ENCODE measurements at places on chromosomes 1 and 21.
A peak's percentile ranks its signal among the peaks of the same experiment; 100 is the strongest.

- DNase-seq: no peak
Measured at GRCh38 chr1:236311040-236311439, 29.3 kb upstream of the ERO1B start.

DNA sequence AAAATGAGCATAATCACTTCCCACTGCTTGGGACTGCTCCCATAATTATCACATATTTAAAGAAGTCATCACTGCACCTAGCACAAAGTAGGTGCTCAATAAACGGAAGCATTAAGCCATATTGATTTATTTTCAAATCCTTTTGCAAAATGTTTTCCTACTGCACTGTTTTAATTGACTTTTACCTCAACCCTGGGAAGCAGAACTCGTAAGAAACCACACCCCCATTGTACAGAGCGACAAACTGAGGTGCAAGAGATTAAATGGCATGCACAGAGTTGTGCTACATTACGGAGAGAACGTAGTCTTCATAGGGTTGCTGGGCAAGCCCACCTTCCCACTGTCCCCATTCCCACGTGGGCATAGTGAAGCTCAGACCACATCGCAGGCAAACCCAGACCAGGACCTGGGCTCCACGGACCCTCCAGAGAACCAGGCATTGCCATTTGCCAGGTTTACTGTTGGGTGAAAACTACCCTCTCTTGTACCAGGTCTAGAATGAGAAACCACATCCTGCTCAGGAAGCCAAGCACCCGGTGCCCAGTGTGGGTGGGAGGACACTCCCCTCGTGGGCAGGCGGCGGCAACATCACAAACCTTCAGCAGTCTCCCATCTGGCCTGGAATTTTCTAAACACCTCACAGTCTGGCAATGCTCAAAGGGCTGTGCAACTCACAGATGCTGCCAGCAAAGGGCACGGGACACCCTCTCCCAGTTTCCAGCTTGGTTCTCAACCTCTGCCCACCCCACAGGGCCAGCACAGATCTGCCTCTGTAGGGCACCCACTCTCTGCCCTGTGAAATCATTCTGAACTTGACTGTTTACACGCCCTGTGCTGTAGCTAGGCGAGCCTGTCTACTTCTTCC, 8.2 kb downstream of the IFFO2 start:
- no peak for DNase-seq

- no peak for DNase-seq
Measured at GRCh38 chr1:53349968-53350852, 22.3 kb upstream of the LRP8 start.

DNA sequence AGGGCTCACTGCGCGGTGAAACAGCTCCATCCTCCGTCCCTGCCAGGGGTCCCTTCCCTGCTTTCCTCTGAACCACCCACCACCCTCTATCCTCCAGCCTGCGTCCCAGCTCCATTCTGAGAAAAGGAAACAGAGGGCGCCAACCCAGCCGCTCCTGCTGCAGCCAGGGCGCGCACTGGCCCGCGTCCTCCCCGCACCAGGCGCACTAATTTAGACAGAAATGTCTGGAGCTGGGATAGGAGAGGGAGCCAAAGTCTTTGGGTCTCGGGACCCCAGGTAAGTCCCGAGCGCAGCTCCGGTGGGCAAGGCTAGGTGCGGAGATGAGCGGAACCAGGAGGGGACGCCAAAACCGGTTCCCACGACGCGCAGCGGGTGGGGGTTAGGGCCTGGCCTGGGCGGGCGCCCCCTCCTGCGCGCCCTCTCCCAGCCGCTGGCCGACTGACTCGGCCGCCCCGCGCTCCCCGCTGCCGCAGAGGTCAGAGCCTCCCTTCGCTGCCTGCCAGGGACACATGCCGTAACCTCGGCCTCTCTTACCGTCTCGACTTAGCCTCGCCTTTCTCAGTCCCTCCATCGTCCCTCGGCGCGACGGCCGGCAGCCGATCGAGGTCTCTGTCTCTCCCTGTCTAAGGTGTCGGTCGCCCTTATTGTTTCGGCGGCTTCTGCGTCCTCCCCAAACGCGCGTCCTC, 2.0 kb downstream of the CAMK2N1 start:
- peak; percentile 61 for DNase-seq

- DNase-seq: peak; percentile 77
Measured at GRCh38 chr1:228842094-228842775, 107.0 kb downstream of the RHOU start.

DNA sequence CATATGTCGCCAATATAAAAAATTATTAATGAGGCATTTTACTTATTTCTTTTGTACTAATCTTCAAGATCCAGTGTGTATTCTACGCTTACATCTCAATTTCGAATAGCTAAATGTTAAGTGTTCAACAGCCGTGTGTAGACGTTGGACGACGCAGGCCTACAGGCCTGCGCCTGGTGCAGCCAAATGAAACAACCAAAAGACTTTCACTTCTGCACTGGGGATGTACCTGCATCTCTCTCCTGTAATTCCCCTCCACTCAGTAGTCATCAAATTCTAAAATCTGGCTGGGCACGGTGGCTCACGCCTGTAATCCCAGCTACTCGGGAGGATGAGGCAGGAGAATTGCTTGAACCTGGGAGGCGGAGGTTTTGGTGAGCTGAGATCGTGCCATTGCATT, 76.8 kb upstream of the HNRNPU start:
- DNase-seq: no peak

DNA sequence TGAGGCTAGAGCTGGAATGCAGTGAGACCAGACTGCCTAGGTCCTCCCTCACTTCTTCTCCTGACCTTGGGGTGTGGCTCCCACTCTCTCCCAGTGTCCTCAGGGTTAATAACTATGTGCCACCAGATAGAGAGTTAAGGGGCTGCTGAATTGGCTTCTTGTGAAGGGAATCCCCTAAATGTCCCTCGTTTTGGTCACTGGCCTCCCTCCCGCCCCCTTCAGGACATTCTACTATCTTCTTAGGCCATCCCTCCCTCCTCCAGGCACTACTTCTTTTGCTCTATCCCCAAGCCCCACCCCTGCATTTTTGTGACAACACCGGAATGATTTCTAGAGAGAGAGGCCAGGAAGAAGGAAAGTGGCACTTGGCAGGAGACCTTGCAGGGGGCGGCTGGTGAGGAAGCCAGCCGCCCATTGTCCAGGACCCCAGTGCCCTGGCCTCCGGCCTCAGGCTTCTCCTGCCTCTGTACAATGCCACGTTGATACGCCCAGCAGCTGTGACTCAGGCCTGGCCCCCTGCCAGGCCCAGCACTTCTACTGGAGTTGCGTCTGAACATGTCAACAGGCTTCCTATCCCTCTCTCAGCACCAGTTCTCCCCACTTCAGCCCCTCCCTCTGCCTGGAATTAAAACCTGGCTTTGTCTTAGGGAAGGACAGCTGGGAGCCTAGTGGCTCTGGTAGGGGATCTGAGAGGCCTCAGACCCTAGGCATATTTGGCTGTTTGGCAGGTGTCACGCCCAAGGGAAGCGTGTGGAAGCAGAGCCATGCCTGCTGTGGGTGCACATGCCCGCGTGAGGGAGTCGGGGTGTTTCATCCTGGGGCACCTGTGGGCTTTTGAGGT, 9.1 kb downstream of the LMNA start:
- DNase-seq: peak; percentile 98

GRCh38 chr1:223105568-223105967, 37.5 kb downstream of the TLR5 start:
- no peak for DNase-seq

DNA sequence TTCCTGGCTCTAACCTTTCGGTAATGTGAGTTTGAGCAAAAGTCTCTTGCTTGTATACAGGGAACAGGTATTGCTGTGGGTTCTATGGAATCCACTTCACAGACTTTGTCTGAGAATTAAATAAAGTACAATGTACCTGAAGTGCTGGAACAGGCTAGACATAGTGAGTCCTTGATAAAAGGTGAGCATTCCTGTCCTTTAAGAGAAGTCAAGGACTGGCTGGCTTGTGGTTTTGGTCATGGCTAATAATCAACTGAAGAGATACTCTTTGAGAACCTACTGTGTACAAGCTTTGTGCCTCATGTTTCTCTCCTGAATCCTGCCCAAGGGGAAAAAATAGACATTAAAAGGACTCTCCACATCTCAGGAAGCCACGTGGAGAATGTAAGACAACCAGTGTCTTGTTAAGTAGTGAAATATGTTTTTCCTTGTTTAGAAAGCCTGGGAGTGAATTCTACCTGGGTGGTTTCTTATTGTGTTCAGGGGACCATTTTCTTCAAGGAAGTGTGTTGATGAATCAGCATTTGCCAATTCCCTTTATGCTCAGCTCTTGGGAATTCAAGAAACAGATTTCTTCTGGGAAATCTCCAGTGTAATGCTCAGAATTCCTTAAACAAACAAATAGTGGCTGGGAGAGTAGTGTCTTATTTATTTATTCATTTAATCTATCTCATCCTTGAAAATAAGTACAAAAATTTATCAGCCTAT, 55.2 kb upstream of the PLD5 start:
- no peak for DNase-seq

DNA sequence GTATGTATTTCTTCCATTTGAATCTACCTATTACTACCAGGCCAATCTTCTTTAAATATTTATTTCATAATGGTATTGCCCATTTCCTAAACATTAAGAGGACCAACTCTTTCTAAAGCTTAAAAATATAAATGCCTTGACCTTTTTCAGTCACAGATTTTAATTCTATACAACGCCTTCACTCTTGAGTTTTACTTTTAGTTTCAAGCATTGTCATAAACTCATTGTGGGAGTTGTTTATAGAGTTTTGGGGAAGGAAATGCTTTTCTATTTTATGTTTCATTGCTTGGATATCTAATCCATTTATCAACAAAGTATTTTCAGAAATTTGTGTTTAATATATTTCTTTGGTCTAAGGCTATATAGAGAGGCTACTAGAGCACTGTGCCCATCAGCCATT, 155.8 kb downstream of the DPYD start:
- no peak for DNase-seq

DNA sequence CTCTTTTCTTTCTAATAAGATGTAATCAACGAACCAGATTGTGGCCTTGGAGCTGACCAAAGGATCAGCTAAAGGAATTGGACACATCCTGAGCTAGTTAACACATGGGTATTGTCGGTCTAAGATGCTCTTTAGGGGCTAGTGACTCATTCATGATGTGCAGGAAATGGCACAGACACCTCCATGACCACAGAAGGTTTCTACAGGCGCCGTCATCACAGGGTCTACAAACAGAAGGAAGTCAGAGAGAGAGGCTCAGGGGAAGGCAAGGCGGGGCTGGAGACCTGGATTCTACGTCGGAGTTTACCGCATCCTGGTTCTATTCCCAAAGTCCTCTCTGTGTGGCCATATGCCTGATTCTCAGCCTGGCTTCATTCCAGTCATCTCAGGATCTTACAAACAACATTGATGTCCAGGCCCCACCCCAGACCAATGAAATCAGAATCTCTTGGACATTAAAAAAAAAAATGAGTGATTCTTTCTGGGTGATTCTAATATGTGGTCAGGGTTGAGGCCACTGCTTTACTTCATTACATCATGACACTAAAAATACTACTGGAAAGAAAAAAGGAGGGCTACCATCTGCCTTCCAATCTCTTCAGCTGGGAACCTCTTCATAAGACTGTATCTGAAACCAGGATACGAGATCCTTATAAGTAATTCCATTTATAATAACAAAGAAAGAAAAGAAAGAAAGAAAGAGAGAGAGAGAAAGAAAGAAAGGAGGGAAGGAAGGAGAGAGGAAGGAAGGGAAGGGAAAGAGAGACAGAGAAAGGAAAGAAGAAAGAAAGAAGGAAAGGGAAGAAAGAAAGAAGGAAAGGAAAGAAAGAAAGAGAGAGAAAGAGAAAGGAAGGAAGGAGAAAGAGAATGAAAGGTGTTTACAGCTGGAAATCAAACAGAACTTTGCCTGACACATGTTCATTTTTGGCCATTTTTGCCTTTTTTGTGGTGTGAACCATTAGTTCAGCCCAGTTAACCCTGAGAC, 11.6 kb upstream of the KCNJ15 start:
- DNase-seq: no peak

DNA sequence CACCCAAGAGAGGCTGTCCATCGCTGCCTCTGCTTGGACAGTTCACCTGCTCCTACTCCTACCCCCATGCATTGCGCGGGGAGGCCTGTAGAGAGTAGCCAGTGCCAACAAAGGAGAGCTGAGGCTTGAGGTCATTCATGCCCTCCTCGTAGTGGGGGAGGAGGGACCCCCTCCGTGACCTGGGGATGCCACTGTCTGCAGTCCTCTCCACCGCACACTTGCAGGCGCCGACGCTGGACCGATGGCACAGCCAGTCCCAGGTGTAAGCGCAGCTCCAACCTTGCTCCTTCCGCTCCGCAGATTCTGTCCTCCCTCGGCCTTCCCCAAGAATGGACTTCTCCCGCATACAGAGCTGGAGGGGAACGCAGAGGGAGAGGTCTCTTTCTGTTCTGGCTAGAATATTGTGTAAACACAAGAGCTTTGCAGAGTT, 672 bp upstream of the PHLDA3 start:
- no peak for DNase-seq

DNA sequence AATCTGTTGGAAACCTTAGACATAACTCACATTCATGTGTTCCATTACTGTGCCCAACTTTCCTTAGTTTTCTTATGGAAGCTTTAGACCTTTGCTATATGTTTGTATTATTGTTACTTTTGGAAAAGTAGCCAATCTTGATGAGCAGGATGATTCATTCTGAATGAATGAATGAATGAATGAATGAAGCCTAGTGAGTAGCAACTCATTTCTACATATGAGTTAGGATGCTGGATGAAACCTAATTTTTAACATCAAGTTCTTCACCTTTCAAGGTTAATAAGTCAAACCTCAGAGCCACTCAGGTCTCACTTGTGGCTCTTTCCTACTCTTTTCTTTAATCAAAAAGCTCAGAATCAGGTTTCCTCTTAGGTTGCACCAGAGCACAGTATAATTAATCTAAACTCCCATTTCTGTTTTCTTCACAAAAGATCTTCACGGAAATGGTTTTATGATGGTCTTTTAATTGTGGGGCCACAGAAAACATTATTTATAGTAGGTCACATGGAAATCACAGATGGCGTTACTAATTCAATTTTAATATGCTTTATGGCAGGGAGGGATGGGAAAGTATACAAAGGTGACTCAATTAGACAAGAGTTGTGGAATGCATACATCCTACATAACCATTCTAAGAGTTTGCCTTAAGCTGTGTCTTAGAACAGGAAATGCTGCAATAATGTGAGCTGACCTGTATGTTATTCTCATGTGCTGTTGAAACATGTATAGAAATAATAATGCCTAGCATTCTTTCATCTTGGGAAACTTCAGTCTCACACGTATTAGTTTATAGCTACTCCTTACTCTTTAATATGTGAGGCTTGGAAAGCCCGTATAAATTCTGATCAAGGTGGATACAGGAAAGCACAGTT, 4.5 kb upstream of the DDX59 start:
- DNase-seq: no peak

- DNase-seq: no peak
Measured at GRCh38 chr21:42721341-42721824, 68.0 kb downstream of the PDE9A start.

GRCh38 chr1:184329245-184329953, 57.4 kb upstream of the C1orf21 start:
- no peak for DNase-seq

GRCh38 chr1:20494609-20495311, 8.8 kb upstream of the CAMK2N1 start:
- DNase-seq: no peak

DNA sequence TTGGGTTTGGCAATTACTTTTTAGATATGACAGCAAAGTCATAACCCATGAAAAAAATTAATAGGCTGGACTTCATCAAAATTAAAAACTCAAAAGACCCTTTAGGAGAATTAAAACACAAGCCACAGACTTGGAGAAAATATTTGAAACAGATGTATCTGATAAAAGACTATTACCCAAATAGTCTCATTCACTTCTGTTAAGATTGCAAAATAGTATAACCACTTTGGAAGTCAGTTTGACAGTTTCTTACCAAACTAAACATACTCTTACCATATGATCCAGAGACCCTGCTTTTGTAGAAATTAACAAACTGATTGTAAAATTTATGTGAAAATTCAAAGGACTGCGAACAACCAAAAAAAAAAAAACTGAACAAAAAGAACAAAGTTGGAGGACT, 32.5 kb upstream of the SLC44A3 start:
- DNase-seq: no peak
